Testis (tissue), 5 donors: ENCODE measurements at places on chromosomes 2 and 18.

DNA sequence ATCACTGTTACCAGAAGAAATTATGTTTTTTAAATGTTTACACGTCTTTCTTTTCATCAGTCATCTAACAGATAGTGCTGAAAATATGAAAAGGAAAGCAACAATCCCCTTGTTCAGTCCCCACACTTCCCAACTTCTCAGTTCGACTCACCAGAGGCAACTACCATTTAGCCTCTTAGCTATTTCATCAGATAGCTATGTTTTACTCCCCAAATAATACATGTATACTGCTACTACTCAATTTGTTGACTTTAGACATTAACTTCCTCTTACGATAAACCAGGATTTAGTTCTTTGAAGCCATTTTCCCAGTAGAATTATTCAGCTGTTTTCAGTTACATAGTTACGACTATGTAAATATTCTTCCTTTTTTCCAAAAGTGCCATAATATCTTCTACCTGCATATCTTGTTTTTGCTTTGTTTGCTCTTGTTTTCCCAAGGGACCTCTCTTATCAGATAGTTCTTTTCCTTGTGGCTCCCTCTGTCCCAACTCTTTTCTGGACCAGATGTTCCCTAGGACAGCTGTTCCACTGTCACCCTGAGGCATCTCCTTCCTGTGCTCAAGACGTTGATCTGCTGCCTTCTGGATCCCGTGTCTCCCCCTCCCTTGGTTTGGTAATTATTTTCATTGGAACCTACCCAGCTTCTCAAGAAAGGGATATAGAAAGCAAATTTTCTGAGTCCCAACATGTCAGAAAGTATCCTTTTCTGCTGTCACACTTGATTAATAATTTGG lies 289.3 kb upstream of the TANK start:
- no peak for DNase-seq

- DNase-seq, result no peak
Measured at GRCh38 chr2:97812931-97813330, 99.6 kb downstream of the ZAP70 start.

DNA sequence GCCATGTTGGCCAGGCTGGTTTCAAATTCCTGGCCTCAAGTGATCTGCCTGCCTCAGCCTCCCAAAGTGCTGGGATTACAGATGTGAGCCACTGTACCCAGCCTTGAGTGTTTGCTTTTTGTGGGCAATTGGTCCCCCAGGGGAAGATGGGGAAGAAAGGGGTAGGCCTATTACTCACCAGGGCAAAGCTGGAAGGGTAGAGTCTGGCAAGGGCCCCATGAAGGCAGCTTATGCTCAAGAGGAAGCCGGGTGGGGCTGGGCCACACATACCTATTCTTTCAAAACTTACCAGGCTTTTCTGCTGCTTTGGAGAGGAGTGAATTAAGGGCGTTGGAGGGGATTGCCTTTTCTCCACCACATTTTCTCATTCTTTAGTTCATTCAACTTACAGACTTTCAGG lies 24.5 kb upstream of the CD28 start:
- no peak for DNase-seq

GRCh38 chr2:106106622-106107508 lies 87.2 kb downstream of the UXS1 start:
- DNase-seq, result no peak

- DNase-seq, result no peak
Measured at GRCh38 chr2:33419581-33420200, 56.8 kb upstream of the RASGRP3 start.

DNA sequence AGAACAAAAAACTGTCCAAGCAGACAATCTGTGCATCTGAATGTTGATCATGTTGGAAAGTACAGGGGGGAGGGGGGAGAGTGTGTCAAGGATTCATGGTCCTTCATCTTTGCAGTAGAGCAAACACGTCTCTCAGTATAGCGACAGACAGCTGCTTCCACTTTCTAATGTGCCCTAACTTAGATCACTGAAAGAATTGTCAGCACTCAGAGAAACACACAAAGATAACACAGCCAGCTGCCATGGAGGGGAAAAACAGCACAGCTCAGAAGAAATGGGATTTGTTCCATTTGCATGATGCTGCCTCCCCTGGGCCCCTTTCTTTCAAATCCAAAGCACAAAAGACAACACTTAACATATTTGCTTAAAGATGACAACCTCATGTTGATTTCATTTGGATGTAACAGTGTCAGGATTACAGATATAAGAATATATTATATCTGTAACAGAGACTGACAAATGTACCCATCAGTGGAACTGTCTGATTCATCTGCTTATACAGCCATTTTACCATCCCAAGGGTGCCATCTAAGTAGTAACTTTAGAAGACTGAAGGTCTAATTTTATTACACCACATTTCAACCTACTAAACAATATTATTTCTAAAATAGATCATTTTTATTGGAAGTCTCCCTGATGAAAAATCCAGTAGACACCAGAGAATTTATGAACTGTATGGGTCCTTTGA lies 17.7 kb downstream of the FIGN start:
- DNase-seq, result no peak

- DNase-seq, result no peak
Measured at GRCh38 chr2:79513711-79514110, 860 bp downstream of the CTNNA2 start.

GRCh38 chr2:133667085-133667484 lies 98.8 kb upstream of the NCKAP5 start:
- no peak for DNase-seq

GRCh38 chr2:118431997-118432396 lies 343.7 kb downstream of the INSIG2 start:
- DNase-seq, result no peak

GRCh38 chr2:229650901-229651300 lies 63.5 kb downstream of the DNER start:
- DNase-seq, result no peak

DNA sequence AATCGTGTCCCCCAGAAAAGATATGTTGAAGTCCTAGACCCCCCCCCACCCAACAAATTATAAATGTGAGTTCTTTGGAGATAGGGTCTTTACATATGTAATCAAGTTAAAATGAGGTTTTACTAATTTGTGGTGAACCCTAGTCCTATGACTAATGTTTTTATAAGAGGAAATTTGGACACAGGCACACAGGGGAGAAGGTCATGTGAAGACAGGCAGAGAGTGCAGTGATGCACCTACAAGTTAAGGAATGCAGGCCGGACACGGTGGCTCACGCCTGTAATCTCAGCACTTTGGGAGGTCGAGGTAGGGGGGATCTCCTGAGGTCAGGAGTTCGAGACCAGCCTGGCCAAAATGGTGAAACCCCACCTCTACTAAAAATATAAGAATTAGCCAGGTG lies 5.8 kb upstream of the PMAIP1 start:
- DNase-seq, result no peak

GRCh38 chr2:218992703-218993344 lies 398 bp downstream of the CRYBA2 start:
- no peak for DNase-seq

GRCh38 chr2:113200736-113201490 lies 27.1 kb downstream of the PSD4 start:
- no peak for DNase-seq

DNA sequence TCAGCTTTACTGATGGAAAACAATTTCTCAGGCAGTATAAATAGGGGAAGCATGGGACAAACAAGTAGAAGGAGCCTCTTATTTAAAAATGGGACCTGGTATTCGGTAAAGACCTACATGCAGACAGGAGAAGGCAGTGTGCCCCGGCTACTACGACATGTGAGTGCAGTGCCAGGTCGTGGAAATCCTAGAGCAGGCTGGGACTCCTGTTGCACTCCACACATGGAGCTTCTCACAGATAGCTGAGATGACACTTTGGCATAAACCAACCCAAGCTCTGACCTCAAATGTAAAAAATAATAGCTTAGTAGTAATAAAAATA lies 885 bp upstream of the DSEL start:
- peak; percentile 23 for DNase-seq

GRCh38 chr18:9982711-9983110 lies 68.9 kb downstream of the VAPA start:
- no peak for DNase-seq

- no peak for DNase-seq
Measured at GRCh38 chr2:230258483-230258882, 32.9 kb downstream of the SP140 start.
